ENCODE measurements at places on chromosomes 3 and 15.

DNA sequence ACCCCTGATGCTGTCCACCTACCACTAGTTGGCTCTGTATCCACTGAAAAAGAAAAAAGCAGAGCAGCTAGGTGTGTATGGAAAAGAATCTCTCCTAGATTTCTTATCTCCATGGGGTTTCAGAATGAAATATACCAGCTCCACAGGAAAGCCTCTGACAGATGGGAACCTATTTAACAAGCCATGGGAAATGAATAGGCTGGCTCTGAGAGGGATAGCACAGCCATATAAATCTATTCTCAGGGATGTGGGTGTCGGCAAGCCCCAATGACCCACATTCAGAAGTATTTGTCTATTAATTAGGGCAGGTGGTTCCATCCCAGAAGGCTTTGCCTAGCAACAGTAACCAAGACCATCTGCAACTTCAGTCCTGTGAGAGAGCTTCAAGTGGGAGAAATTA, 694.1 kb downstream of the AGBL1 start:
- no peak for DNase-seq

GRCh38 chr15:31503758-31504461, 177.3 kb downstream of the KLF13 start:
- DNase-seq, result no peak

DNA sequence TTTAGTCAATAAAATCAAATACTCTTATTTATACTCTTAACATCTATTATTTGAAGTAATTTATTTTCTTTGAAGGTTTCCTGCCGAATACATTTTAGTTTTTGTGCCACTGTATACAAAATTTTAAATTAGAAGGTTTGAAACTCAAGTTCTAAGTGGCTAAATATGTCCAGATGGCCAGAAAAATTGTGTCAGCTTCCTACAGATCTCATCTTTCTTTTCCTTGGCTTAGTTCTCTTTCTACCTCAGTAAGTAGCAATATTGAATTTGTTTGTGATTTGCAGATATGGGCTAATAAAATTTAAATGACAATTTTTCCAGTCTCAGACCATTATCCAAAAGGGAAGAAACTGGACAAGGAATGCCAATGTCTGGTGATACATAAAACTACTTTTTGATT, 452.1 kb downstream of the ROBO2 start:
- DNase-seq, result no peak

DNA sequence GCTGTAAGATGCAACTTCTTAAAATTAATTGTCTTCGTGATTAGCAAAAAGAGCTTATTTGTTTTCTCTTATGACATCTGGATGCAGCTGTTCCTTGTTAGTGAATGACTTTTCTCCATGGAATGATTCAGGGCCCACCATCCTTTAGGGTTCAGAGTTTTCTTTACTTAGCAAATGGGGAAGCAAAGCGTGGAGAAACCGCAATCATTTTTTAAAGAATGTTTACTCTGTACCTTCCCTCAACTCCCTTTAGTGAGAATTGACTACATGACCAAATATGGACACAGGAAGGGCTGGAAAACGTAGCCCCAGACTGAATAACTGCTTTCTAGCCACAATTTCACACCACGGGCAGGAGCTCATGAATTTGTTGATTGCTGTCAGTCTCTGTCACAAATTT, 130.1 kb downstream of the EDEM1 start:
- DNase-seq, result no peak

DNA sequence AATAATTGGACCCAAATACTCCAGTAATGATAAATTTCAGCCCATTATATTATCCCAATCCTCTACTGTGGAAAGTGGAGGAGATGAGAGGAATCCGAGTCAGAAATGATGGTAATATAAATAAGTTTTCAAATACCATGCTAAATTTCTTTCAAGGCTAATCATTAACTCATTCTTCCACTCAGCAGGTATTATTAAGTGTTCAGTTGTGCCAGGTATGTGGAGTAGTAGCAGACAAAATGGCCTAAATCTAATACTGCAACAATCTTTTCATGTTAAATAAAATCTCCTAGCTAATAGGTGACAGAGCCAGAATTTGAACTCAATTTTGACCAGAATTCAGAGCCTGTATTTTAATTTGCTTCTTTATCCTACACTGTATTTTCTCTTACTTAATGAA, 538.6 kb upstream of the ROBO2 start:
- no peak for DNase-seq

DNA sequence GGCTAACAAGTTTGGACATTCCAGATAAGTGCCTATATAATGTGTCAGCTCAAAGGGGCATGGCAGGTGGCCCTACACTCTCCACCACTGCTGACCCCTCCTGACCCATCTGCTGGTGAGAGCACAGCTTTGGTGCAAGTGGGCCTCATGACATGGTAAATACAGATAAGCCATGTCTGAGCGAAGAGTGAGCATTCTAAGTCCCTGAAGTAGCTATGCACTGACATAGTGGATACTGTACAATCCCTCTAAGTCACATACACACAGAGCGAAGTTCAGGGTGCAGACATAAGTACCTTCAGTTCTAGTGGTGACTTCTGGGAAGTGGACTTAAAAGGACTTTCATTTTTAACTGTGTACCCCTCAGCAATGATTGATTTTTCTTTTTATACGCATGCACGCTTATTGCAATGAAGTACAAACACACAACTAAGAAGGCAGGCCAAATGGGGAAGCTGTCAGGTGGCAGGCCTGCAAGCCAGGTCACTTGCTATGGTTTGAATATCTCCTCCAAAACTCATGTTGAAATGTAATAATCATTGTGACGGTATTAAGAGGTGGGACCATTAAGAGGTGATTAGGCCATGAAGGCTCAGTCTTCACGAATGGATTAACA, 41.5 kb downstream of the TBC1D2B start:
- no peak for DNase-seq

DNA sequence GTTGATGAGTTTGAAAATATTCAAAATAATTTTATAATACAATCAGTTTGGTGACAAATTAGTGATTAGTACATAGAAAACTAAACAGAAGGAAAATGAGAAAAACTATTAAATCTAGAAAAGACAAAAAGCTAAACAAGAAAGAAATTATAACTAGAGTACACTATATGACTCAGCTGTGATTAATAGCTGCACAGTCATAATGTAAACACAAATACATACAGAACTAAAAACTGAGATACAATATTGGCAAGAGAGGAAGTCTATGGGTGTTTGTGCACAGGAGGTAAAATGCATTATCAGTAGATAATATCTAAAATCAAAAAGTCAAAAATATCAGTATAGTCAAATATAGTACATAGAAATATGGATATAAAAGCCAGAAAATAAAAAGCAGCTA, 80.7 kb upstream of the PCSK6 start:
- DNase-seq, result no peak

- DNase-seq, result no peak
Measured at GRCh38 chr15:52336529-52336928, 40.9 kb upstream of the MYO5C start.

DNA sequence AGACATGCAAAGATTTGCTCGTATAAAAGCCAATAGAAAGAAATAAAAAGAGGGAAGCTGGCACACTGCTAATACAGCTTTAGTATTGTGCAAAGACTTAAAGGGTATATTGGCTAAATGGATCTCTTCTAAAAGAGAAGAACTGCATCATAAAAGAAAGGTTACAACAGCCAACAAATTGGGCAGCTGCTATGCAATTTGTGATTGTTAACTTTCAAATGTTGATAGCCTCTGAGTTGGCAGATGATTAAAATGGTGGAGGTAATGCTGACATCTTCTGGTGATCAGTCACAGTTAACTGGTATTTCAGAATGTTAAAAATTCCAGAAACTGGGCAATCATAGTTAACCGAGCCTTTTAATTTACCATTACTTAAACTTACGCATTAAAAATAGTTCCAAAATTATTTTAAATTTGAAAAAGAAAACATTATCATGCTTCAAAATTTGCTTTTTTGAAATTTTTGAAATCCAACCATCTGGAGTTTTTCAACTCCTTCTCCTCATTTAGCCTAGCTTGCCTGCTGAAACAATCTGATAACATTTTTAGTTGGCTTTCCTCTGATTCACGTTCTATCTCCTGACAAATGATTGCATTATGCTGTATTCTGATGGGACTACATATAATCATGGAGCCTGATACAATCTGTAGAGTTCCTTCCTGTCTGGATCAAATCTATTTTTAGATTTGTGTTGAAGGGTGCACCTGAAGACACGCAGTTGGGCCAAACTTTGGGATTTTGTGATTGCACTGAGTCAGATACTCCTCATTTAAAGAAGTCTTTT, 144.0 kb upstream of the PDZRN3 start:
- no peak for DNase-seq

DNA sequence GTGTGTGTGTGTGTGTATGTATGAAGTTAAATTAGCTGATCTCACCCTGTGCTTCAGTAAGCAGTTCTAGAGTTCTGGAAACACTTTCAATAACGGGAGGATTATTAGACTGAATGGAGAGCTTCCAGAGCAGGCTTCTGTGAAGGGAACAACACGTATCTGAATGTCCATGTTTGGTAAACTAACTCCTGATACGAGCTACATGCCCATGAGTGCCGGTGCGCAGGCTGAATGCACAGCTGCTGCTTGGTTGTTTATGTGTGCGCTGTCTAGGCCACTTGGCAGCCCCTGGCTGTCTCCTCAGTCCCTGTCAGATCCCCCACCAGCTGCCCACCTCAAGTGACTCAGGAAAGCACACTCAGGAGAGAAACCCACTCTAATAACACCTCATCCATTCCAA, 137.0 kb downstream of the EPHB1 start:
- no peak for DNase-seq

DNA sequence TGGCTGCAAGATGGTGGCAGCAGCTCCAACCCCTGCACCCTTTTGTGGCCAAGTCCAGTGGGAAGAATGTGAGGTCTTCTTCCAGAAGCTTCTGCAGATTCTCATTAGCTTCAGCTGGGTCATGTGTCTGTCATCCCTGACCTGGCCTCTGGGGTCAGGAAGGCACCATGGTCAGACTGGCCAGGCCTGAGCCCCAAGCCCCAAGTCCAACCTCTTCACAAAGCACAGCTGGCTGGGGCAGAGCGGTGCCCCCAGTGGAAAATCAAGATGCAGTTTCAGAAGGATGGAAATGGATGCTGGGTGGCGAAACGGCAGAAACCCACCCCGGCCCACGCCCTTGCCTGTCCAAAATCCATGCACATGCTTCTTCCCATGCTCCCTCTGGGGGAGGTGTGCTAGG, 15.9 kb upstream of the GATA2 start:
- no peak for DNase-seq

Measured in T follicular helper cell (primary cell).